Activated naive CD4-positive, alpha-beta T cell treated with anti-CD3 and anti-CD28 coated beads, Interleukin-2, amount 50 U/mL, for 72 hours (primary cell): ENCODE measurements at places on chromosomes 3 and 15.
A peak's percentile ranks its signal among the peaks of the same experiment; 100 is the strongest.

DNA sequence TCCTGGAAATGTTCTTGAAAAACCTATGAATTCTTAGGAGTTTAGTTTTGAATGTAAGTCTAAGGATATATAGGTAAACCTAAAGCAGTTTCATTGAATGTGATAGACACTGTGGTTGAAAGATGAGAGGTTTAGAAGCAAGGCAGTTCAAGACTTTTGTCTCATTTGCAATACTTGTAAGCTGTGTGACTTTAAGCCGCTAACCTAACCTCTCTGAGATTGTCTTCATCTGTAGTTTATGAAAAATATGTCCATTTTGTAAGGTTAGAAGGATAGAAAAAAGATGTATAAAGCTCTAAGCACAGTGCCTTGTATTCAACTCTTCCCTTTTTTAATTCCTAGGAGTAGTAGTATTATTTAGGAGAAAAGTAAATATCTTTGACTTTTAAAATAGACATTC lies 306.6 kb upstream of the ARRDC4 start:
- DNase-seq = no peak

DNA sequence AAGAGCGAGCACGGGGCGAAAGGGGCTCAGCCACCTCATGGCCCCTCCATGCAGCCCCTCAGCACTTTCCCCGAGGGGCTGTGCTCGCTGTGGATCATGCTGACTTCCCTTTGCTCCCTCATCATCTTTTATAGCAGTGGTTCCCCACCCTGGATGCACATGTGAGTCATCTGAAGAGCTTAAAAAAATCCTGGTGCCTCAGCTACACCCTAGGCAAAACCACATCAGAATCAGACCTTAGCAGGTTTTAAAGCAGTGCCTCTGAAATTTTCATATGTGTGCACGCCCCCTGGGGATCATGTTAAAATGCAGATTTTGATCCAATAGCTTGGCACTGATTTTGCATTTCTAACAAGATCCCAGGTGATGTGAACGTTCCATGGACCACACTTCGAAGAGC lies 50.9 kb downstream of the FEM1B start:
- DNase-seq = no peak

- DNase-seq = no peak
These were observed 382.9 kb downstream of the GABRG3 start for GRCh38 chr15:27353856-27354255.

- DNase-seq = peak; percentile 13
These were observed 929.2 kb upstream of the CFAP20DC start for GRCh38 chr3:59978979-59979378.

DNA sequence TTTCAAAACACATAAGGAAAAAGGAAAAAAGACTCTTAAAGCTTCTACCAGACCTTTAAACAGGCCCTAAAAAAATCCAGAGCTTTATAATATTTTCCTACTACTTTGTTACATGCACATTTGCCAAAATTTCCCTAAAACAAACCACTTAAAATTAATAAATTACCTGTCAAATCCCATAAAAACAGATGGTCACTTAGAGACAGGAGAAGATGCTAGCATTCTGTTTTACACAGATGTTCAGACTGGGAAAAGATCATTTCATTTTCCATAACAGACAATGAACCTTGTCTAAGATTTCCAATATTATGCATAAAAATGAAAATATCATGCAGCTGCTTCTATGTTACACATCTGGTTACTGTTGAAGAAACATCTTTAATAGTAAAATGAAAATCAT lies 66.6 kb downstream of the SUCLG2 start:
- DNase-seq = no peak

GRCh38 chr3:134511500-134511899 lies 25.6 kb downstream of the CEP63 start:
- DNase-seq = no peak

GRCh38 chr3:169923831-169924230 lies 12.5 kb downstream of the SAMD7 start:
- no peak for DNase-seq

DNA sequence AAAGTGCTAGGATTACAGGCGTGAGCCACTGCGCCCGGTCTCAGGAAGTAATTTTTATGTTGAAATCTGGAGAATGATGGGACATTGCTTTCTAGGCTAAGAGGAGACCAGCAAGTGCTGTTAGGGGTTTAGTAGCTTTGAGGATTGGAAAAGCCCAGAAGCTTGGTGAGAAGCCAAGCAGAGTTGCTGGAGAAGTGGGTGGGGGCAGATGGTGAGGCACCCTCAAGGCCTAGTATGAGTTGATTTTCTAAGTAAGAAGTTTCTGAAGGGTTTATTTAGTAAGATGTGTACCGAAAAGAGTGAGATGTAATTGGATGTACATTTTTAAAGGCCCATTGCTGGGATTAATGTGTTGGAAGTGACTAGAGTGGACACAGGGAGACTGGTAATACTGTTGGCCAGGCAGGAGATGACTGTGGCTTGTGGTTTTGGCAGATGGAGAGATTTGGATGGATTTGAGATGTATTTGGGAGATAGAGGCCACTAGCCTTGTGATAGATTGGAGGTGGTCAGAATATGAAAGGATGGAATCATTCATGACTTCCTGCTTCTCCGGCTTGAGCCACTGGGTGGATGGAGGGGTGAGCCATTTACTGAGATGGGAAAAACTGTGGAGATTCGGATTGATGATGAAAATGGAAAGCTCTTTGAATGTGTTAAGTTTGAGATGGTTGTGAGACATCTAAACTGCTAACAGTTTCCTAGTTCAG lies 2.3 kb downstream of the LRRC28 start:
- DNase-seq = no peak

DNA sequence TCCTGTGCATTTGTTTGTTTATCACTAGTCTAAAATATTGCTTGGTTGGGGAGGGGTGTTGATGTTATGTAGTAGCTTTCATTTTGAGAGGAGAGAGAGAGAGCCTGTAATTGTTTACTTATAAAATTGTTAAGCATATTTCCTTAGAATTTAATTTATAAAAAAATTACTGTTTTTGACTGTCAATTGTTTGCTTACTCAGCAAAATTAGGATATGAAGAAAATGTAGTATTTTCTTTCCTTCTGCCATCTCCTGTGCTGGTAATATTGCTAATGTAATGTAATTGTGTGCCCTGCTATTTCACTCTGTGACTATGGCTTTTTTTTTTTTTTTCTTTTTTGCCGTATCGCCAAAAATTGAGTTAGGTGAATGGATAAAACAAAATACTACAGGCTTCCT lies 3.5 kb downstream of the U2SURP start:
- no peak for DNase-seq

GRCh38 chr3:25442486-25442885 lies 14.4 kb downstream of the RARB start:
- DNase-seq = no peak

DNA sequence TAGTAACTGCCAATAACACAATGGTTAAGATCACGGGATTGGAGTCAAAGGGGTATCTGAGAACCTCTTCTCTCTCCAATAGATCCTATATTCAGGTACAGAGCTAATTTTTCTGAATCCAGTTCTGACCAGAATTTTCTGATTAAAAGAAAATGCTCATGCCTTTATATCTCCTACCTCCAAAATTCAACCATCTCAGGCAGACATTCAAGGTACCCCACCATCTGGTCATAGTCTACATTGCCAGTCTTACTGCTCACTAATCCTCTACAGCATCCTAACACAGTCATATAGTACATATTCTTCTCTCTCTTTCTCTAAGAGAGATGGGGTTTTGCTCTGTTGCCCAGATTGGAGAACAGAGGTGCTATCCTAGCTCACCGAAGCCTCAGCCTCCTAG lies 59.1 kb downstream of the LSAMP start:
- DNase-seq = no peak

DNA sequence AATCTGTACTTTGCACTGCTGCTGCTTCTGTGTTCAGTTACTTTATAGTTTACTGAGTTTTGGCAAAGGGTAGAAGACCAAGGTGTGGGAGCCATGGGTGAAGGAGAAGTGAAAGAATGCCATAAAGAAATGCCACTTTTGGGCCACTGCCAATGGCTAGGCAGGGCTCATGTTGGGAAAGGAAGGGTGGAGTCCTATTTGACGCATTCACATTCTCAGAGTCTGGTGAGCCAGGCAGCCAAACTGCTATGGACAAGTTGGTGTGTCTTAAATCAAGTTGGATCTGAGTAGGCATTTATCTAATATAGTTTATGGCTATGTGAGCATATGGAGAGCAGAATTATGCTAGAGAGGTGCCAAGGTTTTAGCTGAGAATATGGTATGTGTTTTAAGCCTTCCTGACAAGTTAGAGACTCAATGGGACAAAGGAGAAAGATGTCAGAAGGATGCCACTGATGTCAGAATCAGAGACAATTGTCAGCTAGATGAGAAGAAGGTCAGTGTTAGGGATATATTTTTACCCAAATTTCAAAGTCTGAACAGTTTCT lies 296.1 kb downstream of the AGBL1 start:
- no peak for DNase-seq

- no peak for DNase-seq
These were observed 6.7 kb downstream of the VIPR1 start for GRCh38 chr3:42509111-42509510.

DNA sequence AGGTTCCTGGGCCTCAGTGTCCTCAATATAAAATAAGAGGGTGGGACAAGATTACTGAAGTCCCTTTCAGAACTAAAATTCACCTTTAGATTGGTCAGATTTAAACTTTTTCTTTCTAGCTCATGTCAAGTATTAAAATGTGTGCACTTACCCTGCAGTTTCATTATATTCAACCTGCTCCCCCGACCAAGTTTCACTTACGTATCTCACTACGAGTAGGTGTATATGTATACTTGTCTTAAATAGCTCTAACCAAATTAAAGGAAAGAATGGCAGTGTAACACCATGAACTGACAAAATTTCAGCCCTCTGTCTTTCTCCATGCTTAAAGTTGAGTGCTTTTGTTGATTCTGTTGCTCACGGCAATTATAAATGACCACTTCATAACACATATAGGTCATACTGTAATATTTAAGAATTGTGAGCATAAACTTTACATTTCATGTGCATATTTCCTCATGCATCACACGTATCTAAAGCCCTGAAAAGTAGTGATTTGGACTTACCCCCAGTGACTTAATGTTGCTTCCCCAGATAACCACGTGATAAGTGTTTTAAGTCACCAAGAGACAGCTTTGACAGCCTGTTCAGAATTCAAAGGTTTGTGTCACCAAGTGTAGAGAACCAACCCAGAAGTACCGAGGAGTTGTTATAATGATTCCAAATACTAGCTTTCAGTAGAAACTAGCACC lies 70.0 kb downstream of the PGPEP1L start:
- DNase-seq = no peak

GRCh38 chr3:171986757-171987518 lies 52.4 kb upstream of the FNDC3B start:
- no peak for DNase-seq

- no peak for DNase-seq
These were observed 44.3 kb downstream of the RAB6B start for GRCh38 chr3:133851266-133851906.

GRCh38 chr3:143601723-143602484 lies 246.4 kb downstream of the SLC9A9 start:
- no peak for DNase-seq

- DNase-seq = no peak
These were observed 17.5 kb downstream of the PPP2R3A start for GRCh38 chr3:135982922-135983581.
